ENCODE measurements at places on chromosomes 4 and X.

- no peak for DNase-seq
Measured at GRCh38 chr4:82614838-82615449, 53.2 kb upstream of the TMEM150C start.

DNA sequence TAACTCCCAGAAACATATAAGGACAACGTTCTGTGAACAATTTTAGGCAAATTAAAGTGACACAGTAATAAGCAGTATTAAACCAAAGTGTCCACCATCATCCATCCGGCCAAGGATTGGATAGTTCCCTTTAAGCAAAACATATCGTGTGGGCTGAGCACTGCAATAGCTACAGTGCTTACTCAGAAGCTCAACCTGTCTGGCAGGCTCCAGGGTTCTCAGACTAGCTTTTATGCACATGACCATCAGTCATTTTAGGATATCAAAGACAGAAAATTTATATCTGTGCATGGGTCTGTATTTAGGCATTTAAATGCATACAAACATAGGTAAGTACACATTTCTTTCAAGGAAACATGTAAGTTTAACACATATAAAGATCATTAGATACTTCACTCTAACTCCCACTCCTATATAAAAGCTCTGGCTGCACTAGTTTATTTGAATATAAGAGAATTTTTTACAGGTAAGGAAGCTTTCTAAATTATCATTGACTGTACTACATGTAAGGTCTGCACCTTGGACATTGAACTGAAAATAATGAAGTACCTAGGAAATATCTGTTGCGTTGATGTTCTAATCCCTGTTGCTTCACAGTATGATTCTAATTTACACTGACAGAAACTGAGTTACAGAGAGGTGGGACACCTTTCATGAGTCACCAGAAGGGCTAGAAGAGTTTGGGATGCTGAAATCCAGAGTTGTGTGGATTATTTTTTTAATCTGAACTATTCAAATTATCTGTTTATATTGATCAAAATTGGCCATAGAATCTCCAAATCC, 67.6 kb downstream of the ELOVL6 start:
- DNase-seq = no peak

DNA sequence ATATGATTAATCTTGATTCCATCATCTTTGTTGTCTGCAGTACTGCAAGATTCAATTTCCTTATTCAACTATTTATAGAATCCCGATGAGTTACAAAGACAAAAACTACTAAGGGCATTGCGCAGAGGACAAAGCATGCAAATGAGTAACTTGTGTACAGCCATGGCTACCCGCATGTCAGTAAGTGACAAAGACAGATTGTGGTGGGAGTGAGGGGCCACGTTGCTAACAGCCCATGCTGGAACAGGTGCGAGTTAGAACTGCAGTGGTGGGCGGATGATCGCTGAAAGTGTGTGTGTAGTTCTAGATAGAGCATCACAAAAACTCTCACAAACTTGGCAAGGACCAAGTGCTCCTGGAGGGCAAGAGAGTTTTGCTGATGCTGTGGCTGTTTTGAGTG, 49.5 kb downstream of the ACOX3 start:
- DNase-seq = no peak

GRCh38 chrX:131812847-131813825, 210.0 kb upstream of the STK26 start:
- no peak for DNase-seq

DNA sequence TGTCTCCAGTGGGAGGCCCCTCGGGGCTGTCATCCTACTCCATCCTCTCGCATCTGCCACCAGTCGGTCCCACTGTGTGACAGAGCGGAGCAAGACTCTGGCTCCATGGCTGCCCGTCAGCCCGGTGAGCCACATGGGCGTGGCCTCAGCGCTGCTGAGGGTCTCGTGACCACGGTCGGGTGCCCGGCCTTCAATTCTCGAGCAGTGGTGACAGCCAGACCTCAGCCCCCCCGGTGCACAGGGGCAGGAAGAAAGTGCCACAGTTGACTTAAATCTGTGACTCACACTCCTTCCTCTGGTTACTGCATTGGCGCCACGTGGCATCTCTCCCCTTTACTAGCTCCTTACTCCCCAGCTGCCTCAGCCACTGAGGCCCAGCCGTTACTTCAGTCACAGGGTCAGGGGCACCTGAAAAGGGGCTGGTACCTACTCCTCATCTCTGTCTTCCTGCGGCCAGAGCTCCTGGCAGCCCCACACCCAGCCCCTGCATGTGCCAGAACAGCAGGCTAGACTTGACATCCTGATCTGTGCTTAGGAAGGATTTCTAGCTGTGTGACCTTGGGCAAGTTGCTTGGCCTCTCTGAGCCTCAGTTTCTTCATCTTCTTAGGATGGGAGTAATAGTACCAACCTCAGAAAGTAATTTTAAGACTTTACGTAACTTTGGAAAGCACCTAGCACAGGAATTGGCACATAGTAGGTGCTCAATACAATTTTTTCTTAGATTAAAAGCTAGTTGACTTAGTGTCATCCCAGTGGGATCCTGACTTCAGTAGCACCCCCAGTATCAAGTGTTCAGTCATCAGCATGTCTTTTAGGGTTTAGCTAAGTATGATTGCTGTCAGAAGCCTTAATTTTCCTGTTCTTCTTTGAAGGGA, 66.1 kb downstream of the TNIP2 start:
- DNase-seq = no peak

DNA sequence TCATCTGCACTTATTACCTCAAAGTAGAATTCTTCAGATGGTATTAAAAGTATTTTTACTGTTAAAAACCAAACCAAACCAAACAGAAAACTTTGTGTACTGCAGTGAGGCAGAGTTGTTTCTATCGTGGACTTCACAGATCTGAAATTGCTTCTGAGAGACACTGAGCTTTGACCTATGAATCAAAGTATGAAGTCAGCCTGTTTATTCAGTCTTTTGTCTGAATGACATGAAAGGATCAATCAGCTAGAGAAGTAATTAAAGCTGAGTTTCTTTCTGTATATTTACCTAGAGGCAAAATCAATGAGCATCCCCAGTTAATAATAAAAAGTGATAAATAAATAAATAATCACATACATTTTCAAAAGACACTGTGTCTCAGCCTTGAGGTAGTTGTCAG, 2121.0 kb downstream of the PCDH7 start:
- DNase-seq = no peak

DNA sequence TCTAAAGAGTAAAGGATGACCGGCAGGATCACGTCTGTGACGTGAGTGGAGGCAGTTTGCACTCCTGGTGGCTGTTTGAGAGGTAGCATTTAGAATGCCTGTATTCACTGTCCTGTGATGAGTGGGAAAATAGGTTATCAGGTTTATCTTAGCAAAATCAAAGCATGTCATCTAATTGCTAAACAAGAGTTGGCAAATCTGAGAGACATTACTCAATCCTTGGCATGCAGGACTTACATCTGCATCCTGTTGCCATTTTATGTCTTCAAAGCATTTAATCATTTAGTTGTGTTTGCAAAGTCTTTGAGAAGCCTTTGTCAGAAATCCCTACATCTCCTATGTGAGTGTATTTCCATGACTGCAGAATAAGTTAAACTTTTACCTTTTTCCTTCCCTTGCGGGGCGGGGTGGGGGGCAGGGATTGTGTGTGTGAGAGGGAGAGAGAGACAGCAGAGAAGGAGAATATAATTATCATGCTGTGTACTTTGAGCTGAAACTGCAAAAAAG, 41.4 kb upstream of the MSANTD1 start:
- DNase-seq = no peak

Measured in 8988T (cell line).